H4 (cell line): ENCODE measurements at places on chromosomes 6 and 20.

- DNase-seq: no peak
Measured at GRCh38 chr6:132456700-132457143, 55.4 kb upstream of the MOXD1 start.

DNA sequence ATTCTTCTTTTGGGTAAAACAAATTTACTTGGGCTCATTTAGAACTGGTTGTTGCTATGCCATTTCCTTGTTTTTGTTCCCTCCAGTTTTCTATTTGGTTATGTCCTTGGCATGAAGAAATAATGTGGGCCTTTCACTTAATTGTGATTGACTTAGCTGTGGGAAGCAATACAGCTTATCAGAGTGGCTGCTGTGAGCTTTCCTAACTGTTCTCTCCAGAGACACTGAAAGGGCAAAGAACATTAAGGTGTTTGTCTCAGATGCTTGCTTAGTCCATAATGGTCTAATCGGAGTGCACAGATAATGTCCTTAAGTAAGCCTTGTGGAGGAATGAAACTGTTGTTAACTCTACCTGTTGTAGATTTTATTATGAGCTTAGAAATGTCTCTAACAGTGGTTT, 56.6 kb downstream of the SH3BGRL2 start:
- no peak for DNase-seq

GRCh38 chr20:16952965-16953364, 204.8 kb downstream of the OTOR start:
- DNase-seq: no peak

GRCh38 chr20:47865912-47866311, 80.6 kb upstream of the SULF2 start:
- no peak for DNase-seq

- no peak for DNase-seq
Measured at GRCh38 chr20:46899621-46900020, 5.0 kb downstream of the EYA2 start.

DNA sequence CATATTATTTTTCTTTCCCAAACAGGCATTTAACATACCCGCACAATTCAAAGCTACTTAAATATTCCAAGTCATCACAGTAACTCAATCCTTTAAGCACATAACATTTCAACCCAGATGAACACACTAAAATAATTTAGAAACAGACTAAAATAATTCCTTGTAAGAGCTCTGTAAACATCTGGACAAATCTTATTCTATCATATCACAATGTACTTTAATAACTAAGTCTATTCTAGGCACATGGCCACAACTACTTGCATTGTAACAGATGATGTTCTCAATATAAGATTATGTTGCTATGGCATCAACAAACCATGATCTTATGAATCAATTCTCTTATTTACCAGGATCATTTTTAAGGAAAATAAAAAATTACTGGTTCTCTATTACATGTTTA, 123.2 kb upstream of the THEMIS start:
- no peak for DNase-seq

- no peak for DNase-seq
Measured at GRCh38 chr20:62805155-62805710, 598 bp downstream of the OGFR start.

- DNase-seq: no peak
Measured at GRCh38 chr6:146871611-146872425, 273.0 kb downstream of the ADGB start.

- no peak for DNase-seq
Measured at GRCh38 chr6:225121-225721, 67.1 kb upstream of the DUSP22 start.

GRCh38 chr20:3101737-3102574, 17.4 kb upstream of the AVP start:
- DNase-seq: no peak

DNA sequence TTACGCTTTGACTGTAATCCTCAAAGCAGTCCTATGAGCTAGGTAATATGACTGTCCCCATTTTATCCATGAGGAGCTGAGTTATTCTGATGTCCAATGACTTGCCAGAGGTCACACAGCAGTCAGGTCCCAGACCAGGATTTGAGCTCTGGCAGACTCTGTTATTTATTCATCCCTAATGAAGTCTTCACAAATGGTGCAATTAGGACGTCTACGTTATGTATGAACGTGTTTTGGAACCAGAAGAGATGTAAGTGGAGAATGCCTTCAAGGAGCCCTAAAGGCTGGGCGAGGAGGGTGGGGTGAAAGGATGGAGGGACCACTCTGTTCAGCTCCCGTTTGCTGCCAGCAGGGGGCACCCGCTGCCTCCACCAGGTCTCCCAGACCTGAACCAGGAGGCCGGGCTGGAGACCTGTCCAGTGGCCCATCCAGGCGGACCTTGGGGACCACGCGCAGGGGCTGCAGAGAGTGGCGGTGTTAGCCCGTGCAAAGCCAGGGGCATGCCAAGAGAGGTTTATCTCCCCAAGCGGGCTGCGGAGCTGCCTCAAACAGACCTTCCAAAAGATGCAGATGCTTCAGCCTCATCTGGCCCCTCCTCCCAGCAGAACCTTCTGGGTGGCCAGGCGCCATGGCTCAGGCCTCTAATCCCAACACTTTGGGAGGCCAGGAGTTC, 15.2 kb upstream of the ZNF335 start:
- DNase-seq: peak; percentile 56

DNA sequence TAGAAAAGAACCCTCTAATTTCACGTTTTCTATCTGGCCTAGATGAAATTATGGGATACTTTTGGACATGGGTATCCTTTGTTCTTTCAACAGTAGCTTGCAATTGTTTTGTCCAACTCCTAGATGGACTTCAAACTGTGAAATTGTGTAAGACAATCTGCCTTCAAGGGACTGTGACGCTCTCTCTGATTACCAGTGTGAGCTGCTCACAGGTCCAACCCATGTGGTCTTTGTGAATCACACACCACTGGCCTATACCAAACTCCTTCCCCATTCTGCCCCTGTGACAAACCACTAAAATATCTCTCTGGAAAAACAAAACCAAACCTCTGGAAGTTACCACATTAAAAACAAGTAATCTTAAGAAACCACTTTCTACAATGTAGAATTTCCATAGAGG, 59.5 kb downstream of the NINL start:
- DNase-seq: peak; percentile 87

GRCh38 chr6:109526905-109527628, 44.0 kb upstream of the ZBTB24 start:
- DNase-seq: peak; percentile 47

GRCh38 chr6:54698974-54699373, 147.6 kb upstream of the FAM83B start:
- DNase-seq: no peak

DNA sequence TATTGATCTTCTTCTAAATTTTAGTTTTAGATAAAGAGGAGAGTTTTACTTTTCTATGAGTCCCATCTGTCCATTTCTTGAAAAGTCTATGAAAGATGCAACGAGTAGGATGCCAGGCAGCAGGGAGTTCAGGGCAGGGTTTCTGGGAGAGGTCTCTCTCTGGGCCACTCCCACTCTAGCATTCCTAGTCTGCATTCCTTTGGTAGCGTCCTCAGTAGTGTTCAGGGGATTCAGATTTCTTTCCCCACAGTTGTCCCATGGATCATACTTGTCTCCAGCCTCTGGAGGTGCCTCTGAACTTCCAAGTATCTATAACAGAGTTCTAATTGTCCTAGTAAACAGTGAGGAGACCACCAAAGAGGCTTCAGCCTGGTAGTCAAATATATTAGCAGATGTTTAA, 225.3 kb downstream of the RIMS1 start:
- DNase-seq: no peak

DNA sequence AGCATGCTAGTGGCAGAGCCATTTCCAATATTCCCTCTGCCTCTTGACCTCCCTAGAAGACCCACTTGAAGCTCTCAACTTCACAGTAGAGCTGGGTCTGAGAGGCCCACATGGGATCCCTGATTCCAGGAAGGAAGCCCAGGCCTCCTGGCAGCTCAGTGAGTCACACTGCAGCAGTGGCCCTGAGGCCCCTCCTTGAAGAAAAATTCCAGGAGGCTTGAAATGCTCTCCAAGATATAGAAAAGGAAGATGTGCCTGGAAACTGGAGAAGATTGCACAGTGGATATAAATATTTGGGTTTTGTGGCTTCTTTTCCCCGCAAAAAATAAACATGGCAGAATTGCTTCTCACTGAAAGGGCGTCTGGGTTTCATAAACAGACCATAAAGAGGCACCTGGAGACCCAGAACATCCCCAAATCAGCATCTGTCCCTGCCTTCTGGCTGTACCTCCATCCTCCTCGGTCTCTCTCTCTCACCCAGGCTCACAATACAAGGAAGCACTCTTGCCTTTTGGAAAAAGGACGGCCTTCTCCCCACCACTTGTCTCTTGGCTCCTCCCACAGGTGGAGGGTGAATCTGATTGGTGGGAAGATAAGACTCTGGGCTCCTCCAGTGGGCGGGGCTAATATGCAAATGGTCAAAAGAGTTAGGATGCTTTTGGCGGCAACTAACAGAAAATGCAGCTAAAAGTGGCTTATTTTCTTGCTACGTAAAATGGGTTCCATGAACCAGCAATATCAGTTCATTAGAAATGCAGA, 200.0 kb upstream of the SULF2 start:
- DNase-seq: peak; percentile 69

- DNase-seq: no peak
Measured at GRCh38 chr20:56636716-56637115, 7.6 kb downstream of the TFAP2C start.

- DNase-seq: peak; percentile 72
Measured at GRCh38 chr6:154605178-154605881, 94.8 kb upstream of the CNKSR3 start.

DNA sequence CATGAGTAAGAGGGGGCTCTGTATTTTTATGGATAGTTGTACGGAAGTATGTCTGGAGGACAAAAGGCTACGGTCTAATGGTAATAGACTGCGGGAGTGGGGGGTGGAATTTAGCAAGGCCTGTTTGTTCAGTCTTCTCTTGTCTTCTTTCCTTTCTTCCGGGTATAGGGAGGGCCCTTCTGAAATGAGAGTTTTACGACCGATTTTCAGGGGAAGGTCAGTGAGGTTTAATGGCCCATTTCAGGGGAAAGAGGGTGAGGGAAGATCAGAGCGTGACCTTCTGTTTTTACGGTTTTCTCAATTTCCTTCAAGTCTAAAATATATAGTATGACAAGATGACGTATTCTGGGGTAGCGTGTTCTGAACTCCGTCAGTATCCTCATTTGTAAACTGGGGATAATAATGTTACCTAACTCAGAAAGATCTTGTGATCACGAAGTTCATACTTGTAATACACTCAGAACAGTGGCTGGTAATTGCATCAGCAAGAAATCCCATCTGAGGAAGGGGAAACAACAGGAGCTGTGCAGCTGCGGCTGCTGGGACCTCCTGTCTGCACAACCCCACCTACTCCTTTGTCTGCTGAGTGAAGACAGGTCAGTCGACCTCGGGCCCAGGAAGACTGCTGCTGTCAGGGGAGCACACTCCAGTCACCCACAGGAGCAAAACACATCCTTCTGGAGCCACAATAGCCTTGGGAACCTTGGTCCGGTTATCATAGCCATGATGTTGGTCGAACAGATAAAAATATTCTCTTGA, 90.4 kb downstream of the MAP3K7 start:
- DNase-seq: no peak

GRCh38 chr20:11229772-11230171, 556.0 kb upstream of the JAG1 start:
- peak; percentile 89 for DNase-seq

- peak; percentile 19 for DNase-seq
Measured at GRCh38 chr6:134875367-134875766, 74.5 kb downstream of the ALDH8A1 start.

DNA sequence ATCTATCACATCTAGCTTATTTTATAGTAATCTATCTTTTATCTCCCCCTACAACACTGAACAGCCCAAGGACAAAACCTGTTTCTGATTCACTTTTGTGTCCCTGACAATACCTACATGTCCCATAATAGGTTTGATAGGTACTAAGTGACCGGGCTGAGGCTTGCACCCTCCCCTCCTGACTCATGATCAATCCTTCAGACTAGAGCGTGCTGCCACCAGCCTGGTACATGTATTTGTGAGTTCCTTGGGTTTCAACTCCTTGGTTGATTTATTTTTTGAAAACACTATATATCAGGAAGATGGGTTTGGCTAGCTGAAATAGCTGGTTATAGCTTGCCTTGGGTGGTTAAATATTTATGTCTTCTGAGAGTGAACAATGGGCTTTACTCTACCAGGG, 41.6 kb upstream of the RAB23 start:
- DNase-seq: no peak

DNA sequence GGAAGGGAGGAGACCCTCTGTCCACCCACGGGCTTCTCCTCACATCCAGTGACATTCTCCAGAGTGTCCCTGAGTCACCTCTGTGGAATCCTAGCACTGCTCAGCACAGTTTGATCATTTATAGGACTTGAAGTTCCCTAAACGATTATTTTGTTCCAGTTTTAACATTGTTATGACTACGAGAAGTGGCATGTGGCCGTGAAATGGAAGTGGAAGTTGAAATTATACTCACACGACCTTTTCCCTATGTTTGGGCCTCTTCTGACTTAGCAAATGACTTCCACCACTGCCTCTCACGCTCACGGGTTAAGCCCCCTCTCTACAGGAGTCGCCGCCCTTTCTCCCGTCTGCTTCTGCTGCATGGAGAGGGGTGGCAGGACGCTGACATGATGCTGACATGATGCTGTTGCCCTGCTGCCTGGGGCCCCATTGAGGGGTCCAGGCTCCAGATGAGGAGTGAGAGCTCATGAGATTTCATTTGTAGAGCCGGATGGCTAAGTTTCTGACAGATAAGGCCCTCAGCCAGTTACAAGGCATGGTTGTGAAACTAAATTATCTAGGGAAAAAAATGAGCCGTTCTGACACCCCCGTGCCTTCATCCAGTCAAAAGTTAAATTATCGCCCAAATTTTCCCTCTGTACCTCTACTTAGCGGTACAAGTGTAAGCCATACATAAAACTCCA, 153.6 kb upstream of the UST start:
- DNase-seq: no peak

DNA sequence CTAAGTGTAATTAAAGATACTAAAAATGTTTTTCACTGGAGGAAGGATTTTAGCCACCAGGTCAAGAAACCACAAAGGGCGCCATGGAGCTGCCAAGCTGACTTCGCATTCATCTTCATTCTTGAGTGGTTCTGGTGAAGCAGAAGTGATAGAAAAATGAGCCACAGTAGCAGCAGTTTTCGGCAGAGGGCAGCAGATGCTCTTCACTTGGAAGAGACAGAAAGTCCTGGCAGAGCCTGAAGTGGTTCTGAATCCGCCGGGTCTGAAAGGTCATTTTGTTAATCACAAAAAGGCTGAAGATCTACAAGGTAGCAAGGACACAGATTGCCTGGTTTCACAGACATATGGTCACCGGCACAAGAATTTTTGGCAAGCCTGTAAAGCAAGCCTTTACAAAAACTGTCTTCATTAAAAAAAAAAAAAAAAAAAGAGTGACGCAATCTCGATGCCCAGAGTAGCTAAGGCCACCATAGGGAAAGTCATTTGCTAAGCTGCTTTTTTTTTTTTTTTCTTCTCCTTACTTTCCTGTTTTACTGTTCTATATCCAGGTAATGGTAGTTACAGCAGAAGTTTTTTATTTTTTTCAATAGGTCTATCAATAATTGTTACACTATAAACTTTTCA, 345.1 kb upstream of the AGPAT4 start:
- peak; percentile 66 for DNase-seq

DNA sequence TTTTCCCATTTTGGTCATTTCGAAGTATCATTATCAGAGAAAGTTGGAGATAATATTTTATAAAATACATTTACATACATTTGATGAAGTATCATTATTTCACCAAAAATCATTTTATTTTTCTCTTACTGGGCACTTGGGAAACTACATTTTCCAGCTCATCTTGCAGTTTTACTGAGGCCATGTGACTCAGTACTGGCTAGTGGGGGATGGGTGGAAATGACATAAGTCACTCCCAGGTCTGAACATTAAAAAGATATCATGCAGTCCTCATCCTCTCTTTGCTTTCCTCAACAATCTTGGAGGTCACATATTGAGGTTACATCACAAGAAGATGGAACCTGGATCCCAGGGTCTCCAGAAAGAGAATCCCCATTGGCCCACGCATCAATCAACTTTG, 84.1 kb downstream of the CD24 start:
- no peak for DNase-seq
